ENCODE measurements at places on chromosomes 13 and 19.

DNA sequence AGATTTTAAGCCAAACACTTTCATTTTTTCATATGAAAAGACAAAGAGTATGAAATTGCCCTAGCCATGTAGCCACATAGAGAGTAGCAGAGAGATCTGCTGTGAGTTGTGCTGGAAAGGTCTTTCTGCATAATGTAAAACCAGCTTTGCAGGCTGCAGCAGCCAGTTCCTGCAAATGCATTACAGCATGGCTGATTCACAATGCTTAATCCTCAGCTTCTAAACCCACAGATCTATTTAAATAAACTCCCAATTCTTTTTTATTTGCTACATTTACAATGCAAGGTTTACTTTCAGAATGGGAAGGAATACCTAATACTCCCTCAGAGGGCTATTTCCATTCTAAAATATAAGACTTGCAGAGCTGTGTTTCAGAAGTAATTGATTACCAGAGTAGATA, 185.6 kb upstream of the STARD13 start:
- DNase-seq: no peak

DNA sequence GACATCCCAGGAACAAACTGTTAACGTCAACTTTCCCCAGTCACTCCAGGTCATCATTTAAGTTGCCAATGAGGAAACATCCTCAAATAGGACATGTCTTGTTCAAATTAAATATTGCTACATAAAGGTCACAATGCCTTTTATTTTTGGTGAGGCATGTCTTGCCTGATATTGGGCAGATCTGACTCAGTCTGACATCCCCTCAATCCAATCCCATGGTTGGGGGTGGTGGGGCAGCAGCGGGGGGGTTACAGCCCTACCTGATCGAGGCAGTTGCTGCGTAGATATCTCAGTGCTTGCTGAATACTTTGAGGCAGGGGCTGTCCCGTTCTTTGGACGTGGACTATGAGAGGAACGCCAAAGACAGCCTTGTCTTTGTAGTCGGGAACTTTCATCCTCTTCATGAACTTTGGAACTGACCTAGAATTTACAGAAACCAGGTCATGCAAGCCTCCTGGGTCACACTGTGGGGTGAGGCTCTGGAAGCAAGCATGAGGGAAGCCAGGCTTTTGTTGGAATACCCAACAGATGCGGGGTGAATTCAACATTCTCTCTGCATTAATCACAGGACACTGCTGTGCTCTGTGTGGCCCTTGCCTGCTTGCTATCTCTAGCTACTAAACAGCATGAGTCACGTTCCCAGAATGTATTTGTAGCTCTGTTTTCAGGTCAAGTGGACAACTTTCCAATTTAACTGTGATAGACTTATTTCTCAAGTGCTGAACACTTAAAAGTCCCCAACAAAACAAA, 109.8 kb downstream of the KL start:
- DNase-seq: peak; percentile 76

DNA sequence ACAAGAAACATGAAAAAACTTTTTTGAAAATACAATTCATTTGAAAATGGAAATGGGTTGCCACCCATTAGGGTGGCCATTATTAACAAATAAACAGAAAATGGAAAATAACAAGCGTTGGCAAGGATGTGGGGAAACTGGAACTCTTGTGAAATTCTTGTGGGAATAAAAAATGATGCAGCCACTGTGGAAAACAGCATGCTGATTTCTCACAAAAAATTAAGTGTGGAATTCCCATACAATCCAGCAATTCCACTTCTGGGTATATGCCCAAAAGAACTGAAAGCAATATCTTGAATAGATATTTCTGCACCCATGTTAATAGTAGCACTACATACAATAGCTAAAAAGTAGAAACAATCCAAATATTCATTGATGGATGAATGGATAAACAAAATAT, 165.2 kb downstream of the DCLK1 start:
- no peak for DNase-seq

- no peak for DNase-seq
Measured at GRCh38 chr13:89061821-89062220, 1390.7 kb downstream of the SLITRK5 start.

DNA sequence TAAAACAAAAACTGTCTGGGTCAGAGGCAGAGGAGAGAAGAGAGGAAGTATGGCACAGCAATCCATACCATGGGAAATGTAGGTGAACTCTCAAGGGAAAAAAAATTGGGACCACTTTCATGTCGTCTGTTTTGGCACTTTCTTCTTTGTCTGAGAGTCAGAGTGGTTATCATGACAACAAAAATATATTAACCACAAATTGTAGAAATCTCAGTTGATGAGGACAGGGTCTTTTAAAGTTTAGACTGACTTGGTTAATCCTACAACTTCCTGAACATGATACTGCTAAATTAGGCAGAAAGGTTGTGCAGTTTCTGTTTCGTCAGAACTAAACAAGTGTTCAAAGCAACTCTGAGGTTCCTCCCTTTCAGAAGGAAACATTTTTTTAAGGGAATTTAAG, 15.2 kb downstream of the KLF5 start:
- DNase-seq: no peak

DNA sequence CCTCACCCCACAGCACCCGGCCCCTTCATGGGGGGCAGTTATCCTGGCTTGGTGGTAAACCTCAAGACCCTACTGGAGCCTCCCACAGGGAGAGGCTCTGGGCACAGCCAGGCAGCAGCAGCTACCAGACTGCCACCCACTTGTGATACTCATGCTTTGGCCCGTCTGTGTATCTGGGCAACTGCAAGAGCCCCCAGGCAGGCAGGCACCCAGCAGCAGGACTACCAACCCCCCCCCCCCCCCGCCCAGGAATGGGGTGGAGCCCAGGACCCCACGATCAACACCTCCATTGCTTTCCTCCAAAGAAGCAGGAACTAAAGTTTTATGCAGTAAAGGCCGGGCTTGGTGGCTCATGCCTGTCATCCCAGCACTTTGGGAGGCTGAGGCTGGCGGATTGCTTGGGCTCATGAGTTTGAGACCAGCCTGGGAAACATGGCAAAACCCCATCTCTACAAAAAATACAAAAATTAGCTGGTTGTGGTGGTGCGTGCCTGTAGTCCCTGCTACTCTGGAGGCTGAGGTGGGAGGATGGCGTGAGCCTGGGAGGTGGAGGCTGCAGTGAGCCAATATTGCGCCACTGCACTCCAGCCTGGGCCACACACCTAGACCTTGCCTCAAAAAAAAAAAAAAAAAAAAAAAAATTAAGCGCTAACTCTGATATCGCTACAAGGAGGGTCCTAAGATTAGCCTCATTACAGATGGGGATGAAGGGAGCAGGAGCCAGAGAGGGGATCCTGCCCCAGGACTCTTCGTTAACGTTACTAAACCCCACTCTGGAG, 1.1 kb upstream of the LYL1 start:
- DNase-seq: no peak
